ENCODE measurements at places on chromosomes 5 and 9.

- DNase-seq = no peak
Measured at GRCh38 chr9:86098824-86099700, at the start of gene GOLM1. GOLM1 (minus strand) TSS chr9:86099558; CDS start chr9:86079320, 20,238 bp downstream.

- DNase-seq = peak; percentile 96
Measured at GRCh38 chr5:125410537-125411070, 664.2 kb upstream of the ZNF608 start.

DNA sequence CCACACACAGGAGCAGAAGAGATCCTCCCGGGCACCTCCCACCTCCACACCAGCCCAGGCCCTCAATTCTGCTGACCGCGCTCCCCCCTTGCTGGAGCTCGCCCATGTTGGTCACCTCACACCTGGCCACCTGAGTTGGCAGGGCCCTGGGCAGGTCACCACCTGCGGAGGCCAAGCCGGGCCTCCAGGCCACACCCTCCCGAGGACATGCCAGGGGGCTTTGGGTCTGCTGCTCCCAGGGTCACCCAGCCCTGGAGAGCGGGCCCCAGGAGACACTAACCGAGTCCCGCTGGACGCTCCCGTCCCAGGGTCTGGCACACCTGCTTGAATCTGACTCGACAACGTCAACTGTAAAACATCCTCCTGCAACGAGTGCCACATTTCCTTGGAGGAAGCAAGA, 2.1 kb downstream of the SOHLH1 start:
- no peak for DNase-seq

GRCh38 chr5:2570586-2570985, 180.9 kb downstream of the IRX2 start:
- no peak for DNase-seq

- DNase-seq = no peak
Measured at GRCh38 chr5:181138258-181138657, 7.3 kb upstream of the OR2V1 start.

DNA sequence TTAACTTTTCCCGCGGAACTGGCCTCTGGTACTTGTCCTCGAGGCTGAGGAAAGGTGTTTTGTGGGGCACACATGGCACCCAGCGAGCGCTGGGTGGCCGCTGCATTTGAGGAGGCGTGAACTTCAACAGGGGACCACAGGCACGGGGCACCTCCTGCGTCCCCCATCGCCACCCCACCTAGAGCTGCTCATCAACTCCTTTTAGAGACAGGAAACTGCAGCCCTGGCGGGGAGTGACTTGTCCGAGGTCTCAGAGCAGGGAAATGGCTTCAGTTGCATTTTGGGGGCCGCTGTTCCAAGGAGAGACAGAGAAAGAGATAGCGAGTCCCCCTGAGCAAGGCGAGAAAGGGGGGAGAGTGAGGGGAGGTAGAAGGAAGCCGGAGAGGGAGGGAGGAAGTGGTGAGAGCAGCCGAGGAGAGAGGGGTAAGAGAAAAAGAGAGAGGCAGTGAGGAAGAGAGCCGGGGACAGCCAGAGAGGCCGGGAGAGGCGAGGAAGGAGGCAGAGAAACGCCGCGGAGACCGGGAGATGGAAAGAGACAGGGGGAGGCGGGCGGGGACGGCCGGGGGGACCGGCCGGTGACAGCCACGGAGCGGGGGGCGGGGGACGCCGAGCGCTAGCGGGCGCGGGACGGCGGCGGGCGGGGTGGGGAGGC, 12.5 kb upstream of the LHX2 start:
- no peak for DNase-seq

GRCh38 chr5:143354025-143354424, 49.5 kb downstream of the NR3C1 start:
- peak; percentile 48 for DNase-seq

DNA sequence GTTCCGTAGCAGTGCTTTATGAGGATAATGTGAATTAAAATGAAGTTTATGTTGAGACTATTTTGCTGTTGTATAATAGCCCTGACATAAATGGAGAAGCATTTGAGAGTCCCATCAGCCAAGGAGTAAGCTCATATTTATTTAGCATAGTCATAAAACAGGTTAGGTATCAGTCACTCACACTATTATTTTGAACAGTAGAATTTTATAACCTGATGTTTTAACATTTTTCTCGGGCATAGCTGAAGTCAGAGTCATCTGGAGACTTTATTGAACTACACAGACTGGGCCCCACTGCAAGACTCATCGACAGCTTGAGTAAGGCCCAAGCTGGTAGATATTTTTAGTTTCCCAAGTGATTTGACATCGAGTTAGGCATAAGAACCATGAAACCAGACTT, 620.3 kb upstream of the WWC1 start:
- no peak for DNase-seq

DNA sequence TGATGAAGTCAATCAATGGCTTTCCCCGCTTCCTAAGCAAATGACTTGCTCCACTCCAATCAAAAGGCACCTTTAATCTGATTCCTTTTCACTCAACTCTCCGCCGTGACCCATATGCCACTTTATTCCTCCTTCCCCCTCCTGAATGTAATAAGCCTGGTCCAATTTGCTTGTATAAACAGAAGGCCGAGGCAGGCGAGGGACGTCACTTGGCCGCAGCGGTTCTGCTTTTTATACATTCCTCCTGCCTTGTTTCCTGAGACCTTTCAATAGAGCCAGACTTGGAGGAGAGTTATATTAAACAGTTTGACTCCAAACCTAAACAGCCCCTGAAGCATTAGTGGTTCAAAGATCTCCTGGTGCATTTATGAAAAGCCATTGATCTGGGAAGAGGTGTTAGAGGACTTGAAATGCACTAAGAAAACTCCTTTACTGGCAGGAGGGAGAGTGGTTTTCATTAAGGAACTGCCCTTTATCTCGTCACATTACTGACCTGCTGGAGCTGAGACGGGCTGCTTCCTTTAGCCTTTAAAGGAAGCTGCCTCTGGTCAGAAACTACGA, 273.4 kb downstream of the SLIT3 start:
- no peak for DNase-seq

- peak; percentile 44 for DNase-seq
Measured at GRCh38 chr5:95770830-95771708, 39.9 kb downstream of the RHOBTB3 start.

DNA sequence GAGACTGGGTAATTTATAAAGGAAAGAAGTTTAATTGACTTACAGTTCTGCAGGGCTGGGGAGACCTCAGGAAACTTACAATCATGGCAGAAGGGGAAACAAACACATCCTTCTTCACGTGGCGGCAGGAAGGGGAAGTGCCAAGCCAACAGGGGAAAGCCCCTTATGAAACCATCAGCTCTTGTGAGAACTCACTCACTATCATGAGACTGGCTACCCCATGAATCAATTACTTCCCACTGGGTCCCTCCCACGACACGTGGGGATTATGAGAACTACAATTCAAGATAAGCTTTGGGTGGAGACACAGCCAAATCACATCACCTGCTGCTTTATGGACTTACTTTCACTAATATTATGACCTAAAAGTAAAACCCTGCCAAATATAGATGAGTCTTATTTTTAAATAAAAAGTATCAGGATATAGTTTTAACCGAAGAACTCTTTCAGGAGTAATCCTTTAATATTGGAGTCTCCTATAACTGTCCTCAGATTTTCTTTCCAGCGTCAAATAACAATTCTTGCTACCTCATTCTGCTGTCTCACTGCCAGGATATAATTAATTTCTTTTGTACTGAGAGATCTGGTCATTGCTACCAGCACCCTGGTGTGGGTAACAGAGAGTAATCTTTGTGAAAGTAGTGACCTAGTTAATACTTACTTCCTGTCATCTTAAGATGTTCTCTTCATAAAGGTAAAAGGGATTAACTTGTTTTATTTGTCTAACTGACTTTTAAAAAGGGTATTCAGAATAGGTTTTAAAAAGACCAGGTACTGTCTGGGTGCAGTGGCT, 68.6 kb downstream of the NLN start:
- no peak for DNase-seq

- DNase-seq = no peak
Measured at GRCh38 chr5:145902421-145902820, 29.6 kb upstream of the GRXCR2 start.

GRCh38 chr9:37953775-37954437, 50.0 kb upstream of the SLC25A51 start:
- DNase-seq = peak; percentile 98

DNA sequence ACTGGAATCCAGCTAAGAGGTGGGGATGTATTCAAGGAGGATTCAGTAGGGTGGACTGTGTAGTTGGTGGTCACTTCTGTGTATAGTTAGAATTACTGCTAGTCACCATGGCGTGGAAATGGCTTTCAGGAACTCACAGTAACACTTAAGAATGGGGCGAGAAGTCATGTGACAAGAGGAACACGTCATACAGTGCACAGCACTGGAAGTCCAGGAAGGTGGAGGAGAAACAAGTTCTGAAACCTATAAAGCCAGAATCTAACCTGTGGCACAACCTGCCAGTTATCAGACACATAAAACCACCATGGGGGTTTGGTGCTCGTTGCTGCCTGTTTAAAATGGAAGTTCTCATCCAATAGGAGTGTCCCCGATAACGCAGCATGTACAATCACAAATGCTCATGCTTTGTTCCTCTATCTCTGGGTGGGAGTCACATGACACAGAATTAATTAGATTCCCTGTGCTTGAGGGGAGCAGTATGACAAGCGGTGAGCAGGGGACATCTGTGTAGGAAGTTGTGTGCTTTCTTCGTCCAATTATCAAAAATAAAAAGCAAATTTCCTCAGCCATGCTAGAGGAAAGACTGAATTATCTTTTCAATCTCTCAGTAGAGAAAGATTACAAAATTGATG, 193.0 kb downstream of the SPOCK1 start:
- no peak for DNase-seq

GRCh38 chr5:129554134-129554904, 94.2 kb downstream of the ADAMTS19 start:
- no peak for DNase-seq

- DNase-seq = peak; percentile 2
Measured at GRCh38 chr5:58675341-58675740, 92.5 kb downstream of the RAB3C start.

- no peak for DNase-seq
Measured at GRCh38 chr5:18749763-18750162, 1115.5 kb downstream of the TAF11L14 start.

DNA sequence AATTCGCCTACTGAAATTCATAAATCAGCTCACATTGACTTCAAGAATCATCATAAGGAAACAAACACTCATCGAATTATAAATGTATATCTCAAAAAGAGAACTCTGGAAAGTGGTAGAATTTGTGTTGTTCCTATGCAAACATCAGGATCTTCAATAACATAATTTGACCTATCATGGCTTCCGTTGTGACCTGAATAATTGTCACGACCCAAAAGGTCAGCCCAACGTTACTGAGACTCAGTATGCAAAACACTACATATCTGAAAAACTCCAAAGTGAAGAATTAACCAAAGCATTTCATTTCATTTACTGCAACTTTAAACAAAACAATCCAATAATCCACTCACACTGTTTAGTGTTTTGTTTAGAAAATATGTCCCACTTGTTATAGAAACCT, 1.2 kb downstream of the RAPGEF6 start:
- DNase-seq = no peak

- DNase-seq = peak; percentile 97
Measured at GRCh38 chr9:127561491-127562278, 50.4 kb upstream of the STXBP1 start.

- DNase-seq = no peak
Measured at GRCh38 chr5:144979516-144980264, 809.0 kb downstream of the KCTD16 start.

DNA sequence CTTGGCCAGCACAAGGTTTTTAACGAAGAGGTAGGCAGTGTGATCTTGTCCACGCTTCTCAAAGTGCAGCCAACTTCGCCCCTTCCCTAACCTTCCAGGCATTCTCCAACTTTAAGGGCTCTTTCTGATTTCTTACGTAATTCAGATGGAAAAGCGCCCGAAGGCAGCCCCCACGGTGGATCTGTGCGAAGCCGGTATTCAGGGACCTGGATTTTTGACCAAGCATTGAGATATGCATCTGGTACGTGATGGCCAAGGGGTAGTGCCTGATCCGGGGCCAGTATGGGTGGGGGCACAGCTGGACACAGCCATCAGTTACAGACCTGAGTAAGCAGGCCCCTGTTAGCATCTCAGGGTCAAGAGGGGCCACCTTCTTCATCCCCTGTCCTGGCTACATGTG, 80.0 kb downstream of the AMBP start:
- DNase-seq = no peak

All from renal cortical epithelial cell (primary cell).